ENCODE measurements at places on chromosomes 13 and 19.

GRCh38 chr13:113848431-113849260 is 15.2 kb downstream of the GAS6 start:
- no peak for DNase-seq

DNA sequence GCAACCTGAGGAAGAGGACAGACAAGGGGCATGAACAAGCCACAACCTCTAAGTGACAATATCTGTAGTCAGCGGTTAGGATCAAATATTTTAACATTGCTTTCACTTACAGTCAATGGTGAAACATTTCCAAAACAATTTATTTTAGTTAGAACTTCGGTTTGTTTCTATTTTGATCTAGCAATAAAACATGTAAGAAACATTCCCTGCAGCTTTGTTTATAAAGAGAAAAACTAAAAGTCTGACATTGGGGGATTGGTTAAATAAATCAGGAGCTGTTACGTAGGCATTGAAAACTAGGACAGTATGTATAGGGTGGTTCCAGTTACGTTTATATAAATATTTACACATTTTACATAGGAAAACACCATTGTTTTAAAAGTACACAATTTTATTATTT is 3.4 kb downstream of the URI1 start:
- no peak for DNase-seq

DNA sequence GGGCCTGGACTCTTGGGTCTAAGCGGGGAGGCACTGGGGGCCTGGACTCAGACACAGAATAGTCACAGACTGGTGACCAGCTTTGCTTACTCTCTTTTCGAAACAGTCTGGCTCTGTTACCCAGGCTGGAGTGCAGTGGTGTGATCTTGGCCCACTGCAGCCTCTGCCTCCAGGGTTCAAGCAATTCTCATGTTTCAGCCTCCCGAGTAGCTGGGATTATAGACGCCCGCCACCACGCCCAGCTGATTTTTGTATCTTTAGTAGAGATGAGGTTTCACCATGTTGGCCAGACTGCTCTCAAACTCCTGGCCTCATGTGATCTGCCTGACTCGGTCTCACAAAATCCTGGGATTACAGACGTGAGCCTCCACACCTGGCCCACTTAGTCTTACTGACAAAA is 11.1 kb downstream of the MED25 start:
- no peak for DNase-seq

DNA sequence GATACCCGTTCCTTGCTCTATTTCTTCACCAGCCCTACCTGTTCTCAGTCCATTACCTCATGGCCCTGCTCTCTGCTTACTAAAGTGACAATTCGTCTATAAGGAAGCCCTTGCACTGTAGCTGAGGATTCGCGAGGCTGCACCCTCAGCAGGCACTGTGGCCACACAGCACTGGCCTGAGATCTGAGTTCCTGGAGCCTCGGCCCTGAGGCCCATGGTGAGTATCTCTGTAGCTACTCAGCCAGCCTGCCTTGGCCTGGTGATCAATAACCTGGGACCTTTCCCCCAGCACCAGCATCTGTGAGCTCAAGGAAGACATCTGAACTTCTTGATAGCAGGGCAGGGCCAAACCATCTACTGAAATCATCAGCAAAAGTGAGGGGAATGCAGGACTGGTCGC is 90.7 kb downstream of the RGCC start:
- no peak for DNase-seq

- peak; percentile 14 for DNase-seq
Measured at GRCh38 chr13:20702915-20703779, at the start of gene IL17D. Gene IL17D, plus strand, starts transcription at chr13:20703699. Its CDS starts 303 bp downstream, at chr13:20704002.

DNA sequence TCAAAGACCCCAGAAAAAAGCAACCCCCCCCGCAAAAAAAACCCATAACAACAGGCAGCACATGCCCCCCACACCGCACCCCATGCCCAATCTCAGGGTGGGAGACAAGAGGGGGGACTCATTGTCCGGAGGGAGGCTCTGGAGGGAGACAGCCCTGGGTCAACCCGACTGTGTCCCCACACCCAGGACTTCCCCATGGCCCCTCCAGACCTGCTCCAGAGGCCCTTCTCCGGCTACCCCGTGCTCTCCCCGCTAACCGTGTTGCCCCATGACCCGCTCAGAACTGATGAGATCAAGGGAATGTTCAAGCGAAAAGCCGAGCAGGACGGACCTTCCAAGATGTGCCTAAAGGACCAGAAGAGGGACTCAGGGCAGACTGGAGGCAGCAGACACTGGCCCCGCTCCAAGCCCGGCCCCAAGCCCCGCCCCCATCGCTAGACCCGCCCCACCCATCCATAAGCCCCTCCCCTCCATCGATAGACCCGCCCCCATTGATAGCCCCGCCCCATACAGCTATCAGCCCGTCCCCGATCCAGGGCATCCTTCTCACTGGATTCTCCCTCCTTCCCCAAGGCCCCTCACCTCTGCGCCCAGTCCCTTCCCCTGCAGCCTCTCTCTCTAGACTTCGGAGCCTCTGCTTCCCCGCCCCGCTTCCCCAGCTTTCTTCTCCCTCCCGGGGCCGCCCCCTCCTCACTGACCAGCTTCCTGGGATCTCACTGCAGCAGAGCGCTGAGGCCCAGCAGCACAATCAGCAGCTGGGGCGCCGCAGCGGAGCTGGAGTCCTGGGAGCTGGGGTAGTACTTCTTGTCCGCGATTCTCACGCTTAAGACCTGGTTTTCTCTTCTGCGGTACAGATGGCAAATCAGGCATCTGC is 2.2 kb downstream of the BST2 start:
- peak; percentile 50 for DNase-seq

DNA sequence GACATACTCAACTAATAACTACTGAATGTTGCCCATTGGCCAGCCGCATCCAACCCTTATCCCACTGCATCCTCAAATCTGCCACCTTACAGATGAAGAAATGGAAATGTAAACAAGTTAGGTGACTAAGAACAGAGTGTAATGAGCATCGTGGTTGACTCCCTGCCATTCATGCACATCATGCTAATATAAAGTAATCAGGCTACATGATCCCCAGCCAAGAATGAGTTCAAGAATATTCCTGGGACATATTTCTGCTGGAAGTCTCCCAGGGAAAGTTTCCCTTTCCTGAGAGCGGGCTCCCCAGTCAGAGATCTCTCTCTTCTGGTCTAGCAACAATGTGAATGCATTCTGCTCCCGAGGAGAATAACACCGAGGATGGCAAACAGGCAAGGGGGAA is 55.9 kb upstream of the SERP2 start:
- no peak for DNase-seq

DNA sequence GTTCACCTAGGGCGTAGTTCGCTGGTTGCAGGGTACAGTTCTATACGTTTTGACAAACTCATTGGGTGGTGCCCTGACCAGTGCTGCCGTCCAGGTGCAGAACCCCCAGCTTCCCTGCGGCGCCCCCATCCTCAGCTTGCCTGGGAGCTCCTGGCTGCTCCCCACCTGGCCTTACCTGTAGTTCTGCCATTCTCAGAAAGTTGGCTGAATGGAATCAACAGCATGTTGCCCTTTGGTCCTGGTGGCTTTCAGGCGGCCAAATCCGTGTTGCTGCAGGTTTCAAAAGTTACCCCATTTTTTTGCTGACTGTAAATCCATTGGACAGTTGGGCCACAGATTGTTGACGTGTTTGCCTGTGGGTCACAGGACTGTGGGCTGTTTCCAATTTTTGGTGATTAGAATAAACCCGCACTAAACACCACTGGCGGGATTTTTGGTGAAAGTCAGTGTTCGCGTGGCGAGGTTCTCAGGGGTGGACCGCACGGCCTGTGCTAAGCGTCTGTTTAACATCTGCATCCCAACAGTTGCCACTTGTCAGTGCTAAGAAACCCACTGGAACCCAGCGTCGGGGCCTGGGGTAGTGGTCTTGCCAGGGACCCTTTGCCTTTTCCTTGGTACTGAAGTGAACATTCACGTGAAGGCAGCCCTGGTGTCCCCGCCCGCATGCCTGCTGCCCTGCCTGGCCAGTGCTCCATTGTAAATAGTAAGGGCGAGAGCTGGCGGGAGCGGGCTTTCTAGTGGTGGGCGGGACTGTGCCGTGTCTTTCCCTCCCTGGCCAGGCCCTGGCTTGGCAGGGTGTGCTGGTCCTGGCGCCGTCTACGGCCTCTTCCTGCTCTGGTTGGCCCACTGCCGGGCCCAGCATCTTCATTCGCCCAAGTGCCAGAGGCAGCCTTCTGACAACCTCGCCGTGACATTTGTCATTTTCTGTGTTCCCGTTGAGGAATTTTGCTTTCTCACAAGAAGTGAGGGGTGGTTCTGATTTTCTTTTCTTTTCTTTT is 3.3 kb downstream of the DOT1L start:
- no peak for DNase-seq

- no peak for DNase-seq
Measured at GRCh38 chr19:32450217-32450616, 44.6 kb downstream of the DPY19L3 start.

- DNase-seq, result no peak
Measured at GRCh38 chr13:46146898-46147297, 35.1 kb downstream of the LCP1 start.

DNA sequence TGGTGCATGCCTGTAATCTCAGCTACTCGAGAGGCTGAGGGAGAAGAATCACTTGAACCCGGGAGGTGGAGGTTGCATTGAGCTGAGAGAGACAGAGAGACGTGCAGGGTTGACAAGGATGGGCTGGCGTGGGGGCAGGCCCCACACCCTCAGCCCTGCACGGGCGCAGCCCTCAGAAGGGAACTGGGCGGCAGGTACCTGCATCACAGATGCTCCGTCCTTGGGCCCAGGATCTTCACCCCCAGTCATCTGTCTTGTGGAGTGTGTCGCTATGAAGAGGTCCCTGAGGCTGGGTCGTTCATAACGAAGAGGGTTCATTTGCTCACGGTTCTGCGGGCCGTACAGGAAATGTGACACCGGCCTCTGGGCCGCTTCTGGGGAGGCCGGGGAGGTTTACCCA is 20.3 kb downstream of the C2CD4C start:
- DNase-seq, result no peak

DNA sequence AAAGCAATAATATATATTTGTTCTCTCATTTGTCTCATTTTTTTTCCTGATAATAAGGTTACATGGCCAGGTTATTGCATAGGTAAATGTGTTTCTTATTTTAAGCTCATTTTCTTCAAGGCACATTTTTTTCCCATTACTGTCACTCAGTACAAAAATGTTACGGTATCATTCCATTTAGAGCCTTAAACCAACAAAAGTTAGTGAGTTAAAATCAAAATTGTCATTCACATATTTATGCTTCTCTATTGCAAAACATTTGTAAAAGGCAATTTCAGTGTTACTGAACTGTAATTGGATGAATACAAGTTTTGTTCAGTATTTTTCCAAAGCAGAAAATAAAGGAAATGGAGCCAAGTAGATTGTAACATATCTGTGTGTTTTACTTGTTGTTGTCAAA is 117.6 kb upstream of the MAB21L1 start:
- no peak for DNase-seq

- no peak for DNase-seq
Measured at GRCh38 chr13:114167885-114168284, 11.2 kb upstream of the CFAP97D2 start.

DNA sequence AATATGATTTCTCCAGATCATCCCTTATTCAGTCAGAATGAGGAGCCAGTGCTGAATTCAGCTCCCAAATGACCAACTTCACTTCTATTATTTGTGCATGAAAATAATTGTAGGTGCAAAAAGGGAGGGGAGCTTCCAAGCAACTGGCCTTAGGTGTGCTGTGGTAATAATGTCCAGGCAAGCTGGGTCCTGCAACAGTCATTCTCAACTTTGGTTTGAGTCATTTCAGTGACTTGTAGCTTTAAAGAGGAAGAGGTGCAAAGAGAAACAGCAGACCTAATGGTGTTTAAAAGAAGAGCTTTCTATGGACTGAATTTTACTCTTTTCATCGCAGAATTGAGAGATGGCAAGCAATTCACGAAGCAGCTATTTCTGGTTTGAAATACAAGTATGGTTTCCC is 29.2 kb upstream of the FGF9 start:
- no peak for DNase-seq

DNA sequence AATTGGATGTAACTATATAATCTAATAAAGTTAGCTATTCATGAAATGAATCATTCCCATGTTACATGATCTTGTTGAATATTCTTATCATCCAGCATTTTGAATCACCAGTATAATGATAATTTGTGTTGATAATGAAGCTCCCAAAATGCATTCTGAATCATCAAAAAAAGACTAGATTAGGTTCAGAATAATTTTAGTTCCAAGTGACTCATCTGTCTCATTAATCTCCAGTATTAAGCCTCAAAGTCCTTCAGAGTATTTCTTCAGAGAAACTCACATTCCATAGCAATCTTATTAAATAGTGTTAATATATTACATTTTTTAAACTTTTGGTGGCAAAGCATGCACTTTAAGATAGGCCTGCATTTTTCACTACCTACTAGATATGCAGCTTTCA is 207.5 kb downstream of the SLITRK5 start:
- no peak for DNase-seq

DNA sequence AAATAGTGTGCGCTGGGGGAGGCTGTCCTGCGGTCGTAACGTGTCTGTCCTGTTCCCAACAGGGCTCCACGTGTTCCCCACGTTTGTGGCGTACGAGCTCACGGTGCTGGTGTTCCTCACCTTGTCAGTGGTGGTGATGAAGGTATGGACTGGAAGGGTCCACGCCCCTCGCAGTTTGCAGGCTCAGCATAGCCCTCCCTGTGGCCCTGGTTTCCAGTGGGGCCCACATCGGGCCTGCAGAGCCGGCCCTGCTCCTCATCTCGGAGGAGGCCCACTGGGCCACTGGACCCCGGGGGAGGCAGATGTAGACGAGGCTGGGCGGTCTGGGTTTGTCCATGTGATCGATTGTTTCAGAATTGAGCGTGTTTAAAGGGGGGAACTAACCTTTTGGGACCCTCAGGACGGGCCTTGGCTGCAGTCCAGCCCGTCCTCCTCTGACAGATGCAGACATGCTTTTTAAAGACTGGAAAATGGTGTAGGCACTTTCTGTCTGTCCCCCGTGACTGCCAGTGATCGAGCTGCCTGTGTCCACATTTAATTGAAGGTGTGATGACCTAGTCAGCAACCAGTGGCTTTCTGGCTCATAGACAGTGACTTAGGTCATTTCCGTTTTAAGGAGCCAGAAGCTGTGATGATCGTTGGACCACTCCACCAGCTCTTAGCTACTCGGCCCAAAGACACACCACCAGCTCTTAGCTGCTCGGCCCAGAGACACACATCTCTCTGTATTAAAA is 37.1 kb upstream of the TFDP1 start:
- DNase-seq, result no peak

DNA sequence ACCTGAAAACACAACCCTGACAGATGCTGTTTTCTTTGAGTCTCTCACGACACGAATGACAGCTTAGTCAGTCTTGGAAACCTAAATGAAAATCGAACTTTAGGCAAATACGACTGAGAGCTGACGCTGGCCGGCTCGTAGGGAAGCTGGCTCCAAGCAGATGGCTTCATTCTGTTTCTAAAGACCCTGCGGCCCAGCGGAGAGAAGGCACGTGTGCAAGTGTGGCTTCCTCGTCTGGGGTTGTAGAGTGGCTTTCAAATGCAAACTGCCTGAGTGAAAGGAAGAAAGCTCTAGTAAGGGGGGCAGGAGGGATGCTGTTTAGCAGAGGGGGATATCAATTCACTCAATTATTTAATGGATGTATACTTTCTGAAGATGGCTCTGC is 26.1 kb upstream of the TIMM44 start:
- no peak for DNase-seq

All from T-helper 2 cell (primary cell).